Renal cortical epithelial cell (primary cell): ENCODE measurements at places on chromosomes 2 and 18. TPM values are rescaled to one million over a fixed set of nuclear protein-coding genes. Genes with fewer than 3 reads are reported as not detected.

KCNK3 gene
- 9.6 and 13.7 TPM in 2 replicates for total RNA-seq

TEKT4 gene
- 0.10 TPM in 1 of 2 replicates, not detected in the other for total RNA-seq

TAF1B gene
- total RNA-seq, result 30.5 and 37.7 TPM in 2 replicates

FAM237A gene
- total RNA-seq, result not detected in 2 replicates

PLEKHB2 gene
- total RNA-seq, result 189 and 200 TPM in 2 replicates

AGBL5 gene
- 23.6 and 35.0 TPM in 2 replicates for total RNA-seq

NOSTRIN gene
- 3.1 and 6.6 TPM in 2 replicates for total RNA-seq

ARHGAP28 gene
- total RNA-seq, result 0.35 and 1.2 TPM in 2 replicates

DNA sequence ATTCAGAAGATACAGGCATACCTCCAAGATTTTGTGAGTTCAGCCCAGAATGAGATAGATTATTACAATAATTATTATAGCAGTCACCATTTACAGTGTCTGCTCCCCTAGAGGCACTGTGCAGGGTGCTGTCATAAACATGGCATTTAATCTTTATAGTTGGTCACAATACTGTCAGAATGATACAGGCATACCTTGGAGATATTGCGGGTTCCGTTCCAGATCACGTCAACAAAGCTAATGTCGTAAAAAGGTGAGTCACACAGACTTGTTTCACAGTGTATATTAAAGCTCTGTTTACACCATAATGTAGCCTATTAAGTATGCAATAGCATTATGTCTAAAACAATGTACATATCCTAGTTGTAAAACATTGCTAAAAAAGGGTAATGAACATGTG, 45.6 kb downstream of the ZRANB3 start:
- DNase-seq, result no peak

DNA sequence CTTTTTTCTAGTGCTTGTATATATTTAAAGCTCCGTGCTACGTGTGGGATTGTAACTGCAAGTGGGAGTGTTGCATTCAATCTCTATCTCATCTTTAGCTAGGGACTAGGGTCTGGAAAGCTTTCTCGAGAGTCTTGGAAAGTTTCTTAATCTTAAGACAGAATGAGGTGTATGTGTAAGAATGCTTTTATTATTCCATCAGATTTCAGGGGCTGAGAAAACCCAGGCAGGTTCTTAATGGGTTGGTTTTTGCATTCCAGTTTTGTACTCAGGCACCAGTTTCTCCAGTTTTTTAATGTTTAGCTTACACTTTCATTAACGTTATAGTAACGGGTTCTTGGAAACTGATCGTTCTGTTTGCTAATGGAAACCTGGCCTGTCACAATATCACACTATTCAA, 20.3 kb downstream of the MRPL19 start:
- peak; percentile 86 for DNase-seq

DNA sequence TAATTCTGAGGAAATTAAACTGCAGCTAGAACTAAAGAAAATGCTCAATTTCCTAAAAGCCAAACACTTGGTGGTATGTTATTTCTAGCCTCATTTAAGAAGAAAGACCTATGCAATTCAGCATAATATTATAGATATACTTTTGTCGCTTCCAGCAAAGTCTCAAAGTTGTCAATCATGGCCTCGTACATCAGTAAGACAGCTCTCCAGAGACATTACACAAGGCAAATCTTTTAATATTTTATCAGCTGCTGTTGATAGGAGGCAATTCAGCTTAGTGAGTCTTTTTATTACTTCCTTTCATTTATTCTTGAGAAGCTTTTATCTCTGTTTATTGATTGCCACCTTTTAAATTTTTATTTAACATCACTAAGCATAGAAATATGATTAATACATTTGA, 294.3 kb downstream of the FSIP2 start:
- no peak for DNase-seq

- no peak for DNase-seq
These were observed 134.8 kb downstream of the GALNT1 start for GRCh38 chr18:35716169-35716831.

DNA sequence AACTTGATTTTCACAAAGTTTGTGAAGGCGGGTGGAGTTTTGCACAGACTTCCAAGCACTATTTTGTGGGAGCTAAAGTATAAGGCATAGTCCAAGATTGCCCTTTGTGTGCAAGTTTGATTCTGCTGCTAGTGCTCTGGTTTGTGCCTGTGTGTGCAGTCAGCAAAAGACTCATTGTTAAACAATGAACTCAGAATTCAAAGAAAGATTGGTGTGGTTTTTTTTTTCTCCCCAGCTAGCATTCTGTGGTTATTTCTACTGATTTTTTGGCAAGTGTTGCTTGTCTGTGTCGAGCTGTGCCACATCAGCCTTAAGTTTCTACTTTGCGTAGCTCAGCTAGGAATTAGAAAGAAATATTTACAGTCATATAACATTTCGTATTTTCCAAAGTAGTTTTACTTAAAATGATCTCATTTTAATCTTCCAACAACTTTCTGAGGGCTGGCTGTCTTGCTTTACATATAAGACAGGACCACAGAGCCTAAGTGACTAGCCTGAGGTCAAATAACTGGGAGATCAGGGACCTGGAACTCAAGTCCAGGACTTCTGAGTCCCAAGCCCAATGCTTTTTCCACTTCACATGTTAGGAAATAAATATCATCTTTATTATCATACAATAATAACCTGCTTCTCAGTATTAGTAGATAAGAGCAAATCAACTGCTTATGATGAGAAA, 69.8 kb downstream of the BABAM2 start:
- DNase-seq, result peak; percentile 95

GRCh38 chr2:128273469-128274081, 45.1 kb downstream of the HS6ST1 start:
- DNase-seq, result no peak

DNA sequence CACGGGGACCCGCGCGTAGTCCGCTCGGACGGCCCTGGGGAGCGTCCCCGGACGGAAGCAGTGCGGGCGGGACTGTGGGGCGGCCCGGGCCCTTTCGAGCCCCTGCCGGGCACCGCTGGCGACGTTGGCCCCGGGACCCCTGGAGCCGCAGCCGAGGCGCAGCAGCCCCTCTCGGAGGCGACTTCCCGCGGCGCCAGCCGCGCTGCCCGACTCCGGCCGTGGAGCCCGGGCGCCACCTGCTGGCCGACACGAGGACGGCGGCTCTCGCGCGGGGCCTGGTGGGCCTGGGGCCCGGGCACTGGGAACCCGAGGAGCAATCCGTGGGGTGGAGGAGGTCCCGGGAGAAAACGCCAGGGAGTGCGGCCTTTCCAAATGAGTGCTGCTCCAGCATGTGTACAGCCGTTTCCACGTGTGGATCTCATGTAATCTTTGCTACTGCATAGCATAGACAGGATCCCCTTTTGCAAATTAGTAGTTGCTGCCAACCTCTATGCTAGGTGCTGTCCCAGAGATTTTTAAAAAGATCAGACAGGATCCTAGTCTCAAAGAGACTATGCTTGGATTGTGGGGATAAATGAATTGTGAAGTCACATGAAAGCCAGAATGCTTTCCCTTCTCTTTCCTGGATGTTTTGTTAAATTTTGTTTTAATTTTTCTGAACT, 4.0 kb downstream of the ID2 start:
- no peak for DNase-seq

DNA sequence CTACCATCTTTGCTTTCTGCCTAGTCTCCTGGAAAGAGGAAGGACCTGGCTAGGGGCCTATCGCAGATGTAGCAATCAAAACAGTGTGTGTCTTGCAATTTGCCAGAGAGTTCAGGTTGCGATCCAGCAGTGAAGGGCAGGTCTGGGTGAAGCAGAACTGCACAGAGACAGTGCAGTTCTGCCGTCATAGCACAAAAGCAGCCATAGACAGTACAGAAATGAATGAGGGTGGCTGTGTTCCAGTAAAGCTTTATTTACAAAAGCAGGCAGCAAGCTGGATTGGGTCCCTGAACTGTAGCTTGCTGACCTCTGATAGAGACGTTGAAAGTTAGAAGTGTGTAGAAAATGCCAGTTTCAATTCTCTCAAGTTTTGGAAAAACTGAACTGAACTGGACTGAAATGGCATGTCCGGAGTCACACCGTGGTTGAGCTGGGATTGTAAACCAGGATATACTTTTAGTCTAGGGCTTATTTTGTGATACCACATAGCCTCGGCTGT, 186.8 kb downstream of the LTBP1 start:
- no peak for DNase-seq

GRCh38 chr2:168758970-168759820, 43.2 kb upstream of the NOSTRIN start:
- DNase-seq, result peak; percentile 58

DNA sequence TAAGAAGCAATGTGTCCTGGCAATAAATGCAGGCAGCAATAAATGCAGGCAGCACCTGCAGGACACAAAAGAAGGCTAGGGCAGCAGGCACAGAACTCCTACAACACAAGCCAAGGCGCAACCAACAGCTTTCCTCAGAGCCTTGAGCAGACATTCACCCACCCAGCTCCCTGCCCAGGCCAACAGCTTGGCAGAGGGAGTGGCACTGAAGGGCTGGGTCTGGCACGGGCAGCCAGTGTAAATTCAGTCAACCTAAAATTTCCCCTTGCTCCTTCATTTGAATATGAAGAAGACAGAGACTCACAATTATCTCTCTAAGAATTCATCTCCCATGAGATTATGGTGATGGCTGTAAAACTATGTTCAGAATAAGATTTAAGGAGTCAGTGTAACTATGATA, 35.4 kb downstream of the AAK1 start:
- no peak for DNase-seq
